IMR-90 (cell line): ENCODE measurements at places on chromosomes 6 and 20. TPM values are rescaled to one million over a fixed set of nuclear protein-coding genes. Genes with fewer than 3 reads are reported as not detected.
A peak's percentile ranks its signal among the peaks of the same experiment; 100 is the strongest.

DNA sequence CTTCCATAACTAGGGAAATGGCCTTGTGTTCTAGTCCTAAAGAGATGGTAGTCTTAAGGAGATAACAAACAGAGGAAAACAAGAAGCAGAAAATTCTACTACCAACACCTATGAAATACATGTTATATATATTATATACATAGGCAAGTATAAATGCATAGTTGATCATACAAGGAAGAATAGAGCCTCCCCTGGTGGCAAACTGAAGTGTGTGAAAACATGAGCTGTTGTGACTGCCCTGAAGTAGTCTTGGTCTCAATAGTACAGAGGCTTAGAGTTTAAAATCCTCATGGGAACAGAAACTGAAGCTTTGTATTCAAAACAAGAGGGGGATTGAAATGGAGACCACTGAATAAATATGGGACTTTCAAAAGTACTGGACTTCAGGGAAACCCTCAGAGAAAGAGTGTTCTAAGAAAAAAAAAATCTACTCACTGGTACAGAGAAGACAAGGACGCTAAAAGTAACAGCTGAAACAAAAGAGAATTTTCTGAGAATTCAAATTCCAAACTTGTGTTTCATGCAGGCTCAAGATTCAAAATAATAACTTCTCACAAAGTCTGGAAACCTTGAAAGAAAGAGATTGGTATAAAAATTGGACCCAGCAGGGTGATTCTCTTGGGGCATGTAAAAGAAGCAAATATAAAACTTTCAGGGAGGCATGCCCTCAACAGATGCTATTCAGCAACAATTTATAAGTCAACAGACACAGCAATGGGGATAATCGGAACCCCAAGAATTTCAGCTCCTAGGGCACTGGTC is 59.7 kb upstream of the SAMD3 start:
- no peak overlapping the region for H3K27ac ChIP-seq
- peak; percentile 45 for DNase-seq
- H3K36me3 ChIP-seq: no peaks in the 10 kb centered on the region
- peaks cover 2% of the 10 kb centered on the region; the same call in 1 of the 2 replicates for H3K27me3 ChIP-seq
- H3K4me3 ChIP-seq: no peak overlapping the region

The RUNX2 gene
- total RNA-seq: 2.3 and 3.1 TPM in 2 replicates

DNA sequence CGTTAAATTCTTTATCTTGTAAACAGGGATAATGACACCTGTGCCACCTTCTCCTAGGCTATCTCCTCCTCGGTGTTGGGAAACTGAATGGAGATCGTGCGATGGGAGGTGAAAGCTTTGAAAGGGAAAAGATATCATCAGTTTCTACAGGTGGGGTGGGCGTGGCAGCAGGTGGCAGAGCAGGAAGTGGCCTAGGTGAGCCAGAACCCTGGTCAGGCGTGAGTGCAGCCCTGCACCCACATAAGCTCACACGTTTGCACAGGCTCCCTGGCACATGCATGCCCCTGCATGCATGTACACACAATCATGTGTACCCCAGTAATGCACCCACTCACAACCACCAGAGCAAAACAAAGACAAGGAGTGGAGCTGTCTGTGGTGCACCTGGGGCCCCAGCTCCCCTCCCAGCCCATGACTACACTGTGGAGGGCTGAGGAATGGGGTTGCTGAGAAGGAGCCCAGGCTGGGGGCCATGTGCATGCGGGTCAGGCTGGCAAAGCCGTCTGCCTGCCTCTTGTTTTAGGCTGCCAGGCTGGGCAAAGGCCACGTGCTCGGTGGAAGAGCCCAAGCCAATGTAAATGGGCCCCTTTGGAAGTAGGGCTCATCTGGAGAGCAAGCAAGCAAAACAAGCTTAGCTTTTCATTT is 61.5 kb downstream of the TFAP2C start:
- no peak overlapping the region for H3K4me3 ChIP-seq
- H3K4me1 ChIP-seq: no peaks in the 10 kb centered on the region
- no peaks in the 10 kb centered on the region for H3K36me3 ChIP-seq

The TMEM181 gene
- 27.8 and 40.0 TPM in 2 replicates for total RNA-seq

DNA sequence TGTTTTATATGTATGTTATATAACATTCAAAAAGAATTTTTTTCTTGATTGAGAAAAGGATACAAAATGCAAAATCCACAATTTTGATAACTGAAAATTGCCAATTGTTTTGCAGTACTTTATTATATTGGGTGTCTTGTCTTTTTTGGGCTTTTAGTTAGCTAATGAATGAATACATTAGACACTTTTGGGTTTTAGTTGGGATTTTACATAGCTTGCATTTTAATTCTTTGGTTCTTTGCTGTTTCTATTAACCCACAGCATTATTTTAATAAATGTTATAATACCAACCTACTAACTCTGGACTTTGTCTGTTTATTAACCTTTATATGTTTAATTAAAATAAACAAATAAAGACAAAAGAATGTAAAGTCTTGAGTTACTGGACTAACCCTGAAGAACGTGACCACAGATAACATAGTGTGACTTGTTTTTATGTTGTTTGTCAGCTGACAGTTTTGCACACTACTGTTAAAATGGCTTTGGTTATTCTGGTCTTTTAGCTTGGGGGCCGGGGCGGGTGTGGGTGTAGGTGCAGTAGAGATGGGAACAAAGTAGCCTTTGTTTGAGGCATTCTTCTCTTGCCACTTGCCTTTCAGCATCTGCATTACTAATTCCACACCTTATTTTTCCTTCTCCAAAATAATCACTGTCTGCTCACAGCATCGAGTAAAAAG is 159.1 kb downstream of the QKI start:
- H3K36me3 ChIP-seq: peaks cover 13% of the 10 kb centered on the region
- H3K27ac ChIP-seq: no peak overlapping the region
- no peak overlapping the region for H3K4me3 ChIP-seq
- H3K4me1 ChIP-seq: peaks cover 3% of the 10 kb centered on the region

DNA sequence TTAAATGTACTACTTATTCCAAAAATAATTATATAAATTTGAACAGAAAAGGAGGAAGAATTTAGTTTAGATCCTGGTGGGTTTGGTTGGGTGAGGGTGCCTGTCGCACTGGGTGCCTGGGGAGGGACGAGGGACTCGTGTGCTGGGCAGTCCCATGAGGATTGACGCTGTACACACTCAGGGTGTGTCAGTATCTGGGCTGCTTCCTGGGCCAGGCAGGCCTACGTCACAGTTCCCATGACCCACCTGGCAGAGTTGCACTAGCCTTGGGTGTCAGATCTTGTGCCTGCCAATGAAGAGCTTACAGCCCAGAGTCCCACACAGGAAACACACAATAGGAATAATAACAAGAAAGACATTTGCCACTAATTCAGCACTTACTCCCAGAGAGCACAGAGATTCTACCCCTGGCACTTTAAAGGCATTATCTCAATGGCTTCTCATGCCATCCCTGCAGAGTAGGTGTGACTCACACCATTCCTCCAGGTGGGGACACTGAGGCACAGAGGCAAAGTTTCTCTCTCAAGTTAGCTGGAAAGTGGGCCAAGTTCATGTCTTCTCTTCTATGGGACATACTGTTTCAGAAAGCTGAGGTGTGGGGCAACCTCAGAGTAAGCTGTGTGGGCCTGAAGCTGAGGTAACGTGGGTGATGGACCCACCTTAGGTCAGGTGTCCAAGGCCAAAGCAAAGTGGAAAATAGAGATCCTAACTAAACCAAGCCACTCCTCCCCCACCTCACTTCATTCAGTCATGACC is 1.3 kb upstream of the SDCBP2 start:
- peaks cover 17% of the 10 kb centered on the region for H3K4me1 ChIP-seq
- no peak for DNase-seq
- H3K36me3 ChIP-seq: peaks cover 9% of the 10 kb centered on the region; the same call in 1 of the 2 replicates

- DNase-seq: peak; percentile 85
- no peaks in the 10 kb centered on the region for H3K36me3 ChIP-seq
- H3K27me3 ChIP-seq: no peaks in the 10 kb centered on the region
- peak overlapping the region; percentile 95 for H3K27ac ChIP-seq
- H3K4me3 ChIP-seq: no peak overlapping the region
Measured at GRCh38 chr6:11609324-11610071, 71.9 kb downstream of the TMEM170B start.

The GGTLC1 gene
- total RNA-seq: not detected in 2 replicates

GRCh38 chr20:16283307-16283706 is 289.9 kb downstream of the KIF16B start:
- H3K27ac ChIP-seq: no peak overlapping the region
- no peaks in the 10 kb centered on the region for H3K4me1 ChIP-seq
- no peaks in the 10 kb centered on the region for H3K27me3 ChIP-seq
- no peak for DNase-seq
- H3K36me3 ChIP-seq: no peaks in the 10 kb centered on the region

DNA sequence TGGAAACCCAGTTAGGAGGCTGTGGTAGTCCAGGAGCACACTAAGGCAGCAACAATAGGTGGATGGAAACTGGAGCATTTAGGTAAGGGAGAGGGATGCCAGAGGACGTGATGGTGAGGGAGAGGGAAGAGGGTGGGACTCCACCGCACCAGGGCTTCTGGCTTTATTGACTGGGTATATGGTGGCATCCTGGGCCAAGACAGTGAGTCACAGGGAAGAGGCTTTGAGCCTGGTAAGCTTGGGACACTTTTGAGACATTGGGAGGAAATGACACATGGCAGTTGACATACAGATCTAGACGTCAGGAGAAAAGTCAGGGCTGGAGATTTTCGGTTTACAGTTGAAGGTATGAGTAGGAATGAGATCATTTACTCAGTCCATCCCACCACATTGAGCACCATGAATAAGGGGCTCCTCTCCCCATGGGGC is 14.9 kb downstream of the NT5E start:
- H3K4me1 ChIP-seq: peaks cover 42% of the 10 kb centered on the region
- peaks cover 7% of the 10 kb centered on the region; the same call in 1 of the 2 replicates for H3K36me3 ChIP-seq
- H3K27me3 ChIP-seq: no peaks in the 10 kb centered on the region
- H3K4me3 ChIP-seq: no peak overlapping the region
- peak overlapping the region; percentile 69 for H3K27ac ChIP-seq

- H3K4me3 ChIP-seq: no peak overlapping the region
- H3K4me1 ChIP-seq: no peaks in the 10 kb centered on the region
- DNase-seq: no peak
- H3K27me3 ChIP-seq: no peaks in the 10 kb centered on the region
Measured at GRCh38 chr6:12506159-12506558, 210.4 kb upstream of the PHACTR1 start.

The RHAG gene
- total RNA-seq: not detected in 2 replicates

- no peak overlapping the region for H3K27ac ChIP-seq
- no peak for DNase-seq
- peaks cover 2% of the 10 kb centered on the region; the same call in 1 of the 2 replicates for H3K4me1 ChIP-seq
- H3K36me3 ChIP-seq: no peaks in the 10 kb centered on the region
- H3K27me3 ChIP-seq: no peaks in the 10 kb centered on the region
- no peak overlapping the region for H3K4me3 ChIP-seq
Measured at GRCh38 chr6:21491955-21492354, 101.6 kb upstream of the SOX4 start.

DNA sequence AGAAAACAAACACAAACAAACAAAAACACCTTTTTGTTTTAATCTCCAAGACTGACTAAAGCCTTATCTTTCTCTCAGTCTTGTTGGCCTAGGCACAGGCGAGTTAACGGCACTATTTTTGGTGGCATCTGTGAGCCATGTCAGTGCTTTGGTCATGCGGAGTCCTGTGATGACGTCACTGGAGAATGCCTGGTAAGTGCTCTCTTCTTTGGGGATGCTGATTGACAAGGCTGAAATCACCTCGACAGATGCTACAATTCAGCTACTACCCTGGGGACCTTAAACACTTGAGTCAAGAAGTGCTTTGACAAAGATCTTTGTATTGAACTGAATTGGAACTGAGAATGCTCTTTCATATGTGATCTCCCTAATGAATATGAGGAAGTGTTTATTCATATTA is 384.1 kb downstream of the LAMA2 start:
- no peak overlapping the region for H3K4me3 ChIP-seq
- no peak for DNase-seq
- H3K36me3 ChIP-seq: no peaks in the 10 kb centered on the region; the same call in 1 of the 2 replicates

DNA sequence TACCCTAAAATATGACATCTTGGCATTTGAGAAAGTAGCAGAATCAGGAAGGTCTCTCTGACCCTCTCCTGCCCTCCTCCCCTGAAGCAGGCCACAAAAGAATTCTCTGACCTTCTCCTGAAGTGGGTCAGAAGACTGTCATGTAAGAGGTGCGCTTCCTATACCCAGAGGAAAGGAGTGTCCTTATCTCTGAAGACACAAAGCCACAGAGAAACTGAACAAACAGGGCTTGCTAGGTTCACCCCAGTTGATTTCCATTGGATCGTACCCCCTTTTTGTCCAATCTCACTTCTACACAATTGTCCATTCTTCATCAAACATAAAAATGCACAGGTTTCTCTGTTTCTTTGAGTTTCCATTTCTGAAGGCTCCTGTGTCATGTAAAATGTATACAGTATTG is 272.0 kb upstream of the SOX4 start:
- DNase-seq: no peak
- H3K36me3 ChIP-seq: no peaks in the 10 kb centered on the region
- H3K4me3 ChIP-seq: no peak overlapping the region
- no peak overlapping the region for H3K27ac ChIP-seq

The KLC4 gene
- 9.7 and 10.9 TPM in 2 replicates for total RNA-seq

GRCh38 chr6:169862892-169863525 is 111.6 kb downstream of the ERMARD start:
- no peak for DNase-seq
- H3K36me3 ChIP-seq: no peaks in the 10 kb centered on the region
- no peak overlapping the region for H3K4me3 ChIP-seq
- no peak overlapping the region for H3K27ac ChIP-seq
- H3K4me1 ChIP-seq: no peaks in the 10 kb centered on the region

- H3K4me3 ChIP-seq: no peak overlapping the region
- 0 out of 2 replicates have a peak, but pooled peaks cover 2% of the 10 kb centered on the region for H3K4me1 ChIP-seq
- H3K27me3 ChIP-seq: no peaks in the 10 kb centered on the region
- no peak overlapping the region for H3K27ac ChIP-seq
- no peak for DNase-seq
- H3K36me3 ChIP-seq: no peaks in the 10 kb centered on the region
Measured at GRCh38 chr6:139823099-139823807, 448.8 kb upstream of the CITED2 start.

- peaks cover 7% of the 10 kb centered on the region; the same call in 1 of the 2 replicates for H3K4me1 ChIP-seq
- no peak overlapping the region for H3K27ac ChIP-seq
- no peaks in the 10 kb centered on the region for H3K36me3 ChIP-seq
- no peaks in the 10 kb centered on the region for H3K27me3 ChIP-seq
- no peak overlapping the region for H3K4me3 ChIP-seq
Measured at GRCh38 chr6:22925920-22926789, 356.8 kb downstream of the HDGFL1 start.

DNA sequence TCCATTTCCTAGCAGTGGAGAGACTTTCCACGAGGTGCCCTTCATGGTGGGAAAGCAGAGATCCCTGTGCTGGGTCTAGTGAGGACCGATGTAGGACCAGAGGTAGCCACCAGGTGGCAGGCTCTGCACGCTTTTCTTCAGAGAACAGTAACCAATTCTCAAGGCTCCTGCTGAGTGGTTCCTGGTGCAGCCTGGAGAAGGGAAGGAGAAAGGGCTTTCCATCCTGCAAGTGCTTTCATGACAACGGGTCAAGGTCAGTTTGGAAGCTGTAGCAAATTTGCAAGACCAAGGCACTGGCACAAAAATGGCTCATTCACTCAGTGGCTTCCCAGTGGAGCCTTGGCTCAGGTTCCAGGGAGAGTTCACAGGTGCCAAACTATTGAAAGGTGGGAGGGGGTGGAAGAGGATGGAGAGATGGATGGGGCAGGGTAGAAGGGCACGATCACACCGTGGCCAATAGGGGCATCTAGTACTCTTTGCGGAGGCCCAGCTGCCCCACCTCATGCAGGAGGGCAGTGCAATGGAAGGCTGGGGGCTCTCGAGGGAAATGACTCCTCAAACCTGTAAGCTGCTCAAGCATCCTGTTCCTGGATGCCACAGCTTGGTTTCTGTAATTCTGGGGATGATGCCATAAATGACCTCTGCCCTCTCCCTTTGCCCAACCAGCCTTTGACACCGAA is 25.5 kb upstream of the KCNK16 start:
- H3K4me3 ChIP-seq: no peak overlapping the region
- no peaks in the 10 kb centered on the region for H3K36me3 ChIP-seq
- peak; percentile 51 for DNase-seq
- H3K27ac ChIP-seq: no peak overlapping the region
